ENCODE measurements at places on chromosomes 5 and 9.

GRCh38 chr5:158080112-158080511 lies 221.2 kb upstream of the CLINT1 start:
- peaks cover 11% of the 10 kb centered on the region for H3K4me1 ChIP-seq
- H3K27me3 ChIP-seq: no peaks in the 10 kb centered on the region
- no peak overlapping the region for H3K4me3 ChIP-seq

GRCh38 chr9:126859111-126859510 lies 1.3 kb upstream of the ZBTB34 start:
- H3K36me3 ChIP-seq: no peaks in the 10 kb centered on the region
- H3K27ac ChIP-seq: no peak overlapping the region
- peak overlapping the region; percentile 74 for H3K4me3 ChIP-seq
- DNase-seq: no peak
- H3K27me3 ChIP-seq: peaks cover 15% of the 10 kb centered on the region

- H3K27ac ChIP-seq: no peak overlapping the region
- peaks cover 25% of the 10 kb centered on the region for H3K27me3 ChIP-seq
- H3K36me3 ChIP-seq: no peaks in the 10 kb centered on the region
Measured at GRCh38 chr5:10935536-10935935, 174.5 kb upstream of the DAP start.

GRCh38 chr5:79069488-79070349 lies at the start of the genes BHMT2 and DMGDH:
BHMT2 (plus strand) TSS chr5:79069767; CDS start chr5:79069783, 16 bp downstream.
DMGDH (minus strand) TSS chr5:79069674; CDS start chr5:79069620, 54 bp downstream.
- peak within 1 kb of the TSS; percentile 75 for H3K27ac ChIP-seq
- no peaks in the 10 kb centered on the region for H3K27me3 ChIP-seq
- H3K36me3 ChIP-seq: no peaks in the 10 kb centered on the region
- DNase-seq: no peak
- H3K4me3 ChIP-seq: no peak within 1 kb of the TSS
- H3K4me1 ChIP-seq: peaks cover 6% of the 10 kb centered on the region

DNA sequence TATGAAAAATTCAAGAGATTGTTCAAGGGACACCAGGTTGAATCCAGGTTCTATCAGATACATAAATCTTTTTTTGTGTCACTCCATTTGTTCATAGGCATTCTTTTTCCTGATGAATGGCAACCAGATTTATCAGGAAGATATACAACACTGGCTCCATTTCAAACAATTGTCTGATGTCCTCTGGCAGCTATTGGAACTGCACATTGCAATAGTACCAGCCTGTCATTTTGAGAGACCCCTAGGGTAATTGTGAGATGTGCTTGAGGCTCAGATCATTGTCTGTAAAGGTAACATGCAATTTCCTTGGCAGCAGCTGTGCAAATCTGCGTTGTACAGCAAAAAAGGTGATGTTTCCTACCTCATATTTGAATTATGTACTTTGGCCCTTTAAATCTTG lies 25.9 kb downstream of the KCTD16 start:
- H3K4me1 ChIP-seq: peaks cover 31% of the 10 kb centered on the region
- H3K4me3 ChIP-seq: no peak overlapping the region
- no peak for DNase-seq
- H3K27ac ChIP-seq: no peak overlapping the region
- H3K36me3 ChIP-seq: no peaks in the 10 kb centered on the region
- peaks cover 16% of the 10 kb centered on the region for H3K27me3 ChIP-seq

- H3K36me3 ChIP-seq: peaks cover under 1% of the 10 kb centered on the region
- no peak for DNase-seq
- H3K27me3 ChIP-seq: no peaks in the 10 kb centered on the region
- peaks cover 54% of the 10 kb centered on the region for H3K4me1 ChIP-seq
- H3K4me3 ChIP-seq: no peak overlapping the region
Measured at GRCh38 chr9:13896922-13897835, 416.8 kb downstream of the NFIB start.

- no peaks in the 10 kb centered on the region for H3K36me3 ChIP-seq
- H3K27me3 ChIP-seq: no peaks in the 10 kb centered on the region
- H3K27ac ChIP-seq: peak overlapping the region; percentile 96
- peaks cover 88% of the 10 kb centered on the region for H3K4me1 ChIP-seq
Measured at GRCh38 chr5:81852291-81853029, 101.6 kb upstream of the SSBP2 start.

- DNase-seq: no peak
- no peak overlapping the region for H3K4me3 ChIP-seq
- no peaks in the 10 kb centered on the region for H3K27me3 ChIP-seq
- peaks cover 48% of the 10 kb centered on the region for H3K4me1 ChIP-seq
- peak overlapping the region; percentile 50 for H3K27ac ChIP-seq
Measured at GRCh38 chr5:111135946-111136345, 43.8 kb downstream of the WDR36 start.

Measured in mesothelial cell of epicardium (in vitro differentiated cells).